ENCODE measurements at places on chromosomes 4 and X. TPM values are rescaled to one million over a fixed set of nuclear protein-coding genes. Genes with fewer than 3 reads are reported as not detected.

ZFYVE28 gene
- 0.24 TPM for total RNA-seq

- DNase-seq, result no peak
Observed at GRCh38 chr4:93342738-93343137, 485.8 kb upstream of the ATOH1 start.

SMR3B gene
- not detected for total RNA-seq

MAGEA9B gene
- 0.07 TPM for total RNA-seq

- DNase-seq, result no peak
Observed at GRCh38 chr4:167339781-167340180, 105.5 kb upstream of the SPOCK3 start.

DNA sequence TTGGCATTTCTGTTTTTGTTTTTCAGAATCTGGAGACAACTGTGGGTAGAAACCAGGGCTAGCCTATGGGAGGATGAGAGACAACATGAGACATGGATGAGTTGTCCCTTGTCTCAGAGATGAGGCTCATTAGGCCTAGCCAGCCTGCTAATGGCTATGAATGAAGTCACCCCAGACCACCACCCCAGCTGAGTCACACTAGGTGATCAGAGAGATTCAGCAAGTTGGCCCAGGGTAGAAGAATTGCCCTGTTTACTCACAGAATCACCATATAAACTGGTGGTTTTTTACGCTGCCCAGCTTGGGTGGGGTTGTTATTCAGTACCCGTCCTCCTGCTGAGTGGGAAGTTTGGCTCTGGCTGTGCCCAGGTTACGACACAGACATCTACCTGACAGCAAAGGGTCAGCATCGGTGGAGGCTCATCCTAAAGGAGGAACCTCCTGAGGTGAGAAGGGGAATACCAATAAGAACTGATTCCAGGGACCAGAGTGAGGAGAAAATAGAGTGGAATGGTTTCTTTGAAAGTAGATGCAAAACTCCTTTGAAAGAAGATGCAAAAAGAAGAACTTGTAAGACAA, 17.2 kb upstream of the ARSJ start:
- DNase-seq, result no peak

TKTL1 gene
- not detected for total RNA-seq

GRCh38 chrX:11543249-11543648, 122.5 kb downstream of the ARHGAP6 start:
- DNase-seq, result no peak

DNA sequence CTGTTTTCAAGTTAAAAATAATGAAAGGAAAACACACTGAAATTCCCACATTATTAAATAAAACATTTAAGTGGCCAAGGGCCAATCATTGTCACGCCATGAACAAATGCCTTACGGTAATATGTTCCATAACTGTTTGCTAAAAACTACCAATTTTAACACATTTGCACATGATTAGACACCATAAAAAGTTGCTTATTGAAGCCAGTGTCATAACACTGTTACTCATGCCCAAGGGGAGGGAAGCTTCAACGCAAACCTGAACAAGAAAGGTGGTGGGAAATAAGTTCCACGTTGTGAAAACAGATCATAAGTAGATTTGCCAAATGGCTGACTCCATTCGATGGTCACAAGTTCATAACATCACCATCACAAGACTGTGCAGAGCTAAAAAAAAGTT, 739.3 kb upstream of the FAM241A start:
- no peak for DNase-seq

DNA sequence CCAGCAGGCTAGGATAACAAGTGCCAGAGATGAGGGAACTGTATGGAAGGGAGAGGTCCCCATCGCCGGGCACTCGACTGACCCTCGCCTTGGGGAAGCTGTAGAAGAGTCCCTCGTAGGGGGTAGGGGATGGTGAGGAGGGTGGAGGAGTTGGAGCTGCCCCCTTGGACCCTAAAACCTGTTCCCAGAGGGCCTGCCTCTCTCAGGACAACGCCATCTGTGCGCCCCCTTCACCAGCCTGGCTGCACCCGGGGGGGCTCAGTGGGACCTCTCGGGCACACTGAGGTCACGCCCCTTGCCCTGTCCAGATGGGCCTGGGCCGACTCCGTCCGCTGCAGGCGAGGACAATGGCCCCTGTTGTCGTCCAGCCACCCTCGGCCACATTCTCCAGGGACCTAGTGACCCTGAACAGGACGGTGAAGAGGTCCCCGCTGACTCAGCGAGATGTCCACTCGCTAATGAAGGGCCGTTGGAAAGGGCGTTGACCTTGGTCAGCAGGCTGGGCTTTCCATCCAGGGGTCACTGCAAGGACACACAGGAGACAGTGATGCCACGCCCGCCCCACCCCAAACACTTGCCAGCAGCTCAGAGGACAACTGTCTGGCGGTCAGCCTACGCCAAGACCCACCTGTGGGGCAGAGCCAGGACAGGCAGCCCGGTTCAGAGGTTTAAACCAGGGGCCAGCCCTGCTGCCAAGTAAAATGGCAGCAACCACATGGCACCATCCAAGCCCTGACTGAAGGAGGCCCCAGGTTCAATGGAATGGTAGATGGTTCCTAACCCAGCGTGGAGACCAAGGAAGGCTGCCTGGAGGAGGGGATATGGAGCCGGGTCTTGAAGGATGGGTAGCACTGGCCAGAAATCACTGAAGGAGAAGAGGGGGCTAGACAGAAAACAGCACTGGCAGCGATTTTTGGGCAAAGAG, 51.2 kb downstream of the HMX1 start:
- DNase-seq, result no peak

DNA sequence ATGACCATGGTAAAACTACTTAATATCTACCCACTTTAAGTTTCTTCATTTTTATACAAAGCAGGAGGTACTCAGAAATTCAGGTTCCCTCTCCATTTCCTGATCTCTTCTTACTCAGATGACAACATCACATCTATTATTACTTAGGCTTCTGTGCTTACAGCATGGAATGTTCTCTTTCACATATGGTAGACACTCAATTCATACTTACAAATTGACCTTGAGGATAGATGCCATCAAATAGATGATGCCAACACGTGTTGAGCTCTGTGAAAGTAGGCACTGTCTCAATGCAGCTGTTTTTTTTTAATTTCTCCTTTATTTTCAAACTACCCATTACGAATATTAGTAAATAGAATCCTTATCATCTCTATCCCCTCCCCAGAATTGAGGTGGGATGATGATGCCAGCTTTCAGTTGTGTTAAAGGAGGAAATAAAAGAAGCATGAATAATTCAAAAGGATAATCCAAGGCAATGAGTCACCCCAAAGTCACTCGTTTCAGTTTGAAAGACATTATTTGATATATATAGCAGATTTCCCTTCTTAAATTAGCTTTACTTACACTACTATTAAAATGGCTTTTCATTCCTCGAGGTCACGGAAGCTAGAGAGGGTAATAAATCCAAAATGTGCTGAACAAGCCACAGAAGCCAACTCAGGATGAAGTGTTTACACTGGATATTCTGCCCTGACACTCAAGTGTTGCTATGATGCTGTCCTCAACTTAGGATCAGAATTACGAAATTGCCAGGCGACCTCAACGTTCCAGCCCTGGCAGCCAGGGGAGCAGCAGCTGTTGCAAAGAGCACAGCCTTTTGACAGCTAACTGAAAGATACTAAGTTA, 124.2 kb upstream of the EOLA2 start:
- DNase-seq, result no peak

MAGEA6 gene
- 0.97 TPM for total RNA-seq

GRCh38 chrX:146186540-146186939, 368.9 kb downstream of the SLITRK2 start:
- no peak for DNase-seq

ZC4H2 gene
- total RNA-seq, result 9.3 TPM

Data from HepG2 (cell line).